ENCODE measurements at places on chromosomes 12 and 14.

- peak; percentile 14 for DNase-seq
Observed at GRCh38 chr12:131436922-131437705, 273.8 kb upstream of the SFSWAP start.

GRCh38 chr12:119479121-119479561 is 114.4 kb upstream of the TMEM233 start:
- no peak for DNase-seq

- peak; percentile 90 for DNase-seq
Observed at GRCh38 chr14:63045612-63046320, 508 bp upstream of the KCNH5 start.

DNA sequence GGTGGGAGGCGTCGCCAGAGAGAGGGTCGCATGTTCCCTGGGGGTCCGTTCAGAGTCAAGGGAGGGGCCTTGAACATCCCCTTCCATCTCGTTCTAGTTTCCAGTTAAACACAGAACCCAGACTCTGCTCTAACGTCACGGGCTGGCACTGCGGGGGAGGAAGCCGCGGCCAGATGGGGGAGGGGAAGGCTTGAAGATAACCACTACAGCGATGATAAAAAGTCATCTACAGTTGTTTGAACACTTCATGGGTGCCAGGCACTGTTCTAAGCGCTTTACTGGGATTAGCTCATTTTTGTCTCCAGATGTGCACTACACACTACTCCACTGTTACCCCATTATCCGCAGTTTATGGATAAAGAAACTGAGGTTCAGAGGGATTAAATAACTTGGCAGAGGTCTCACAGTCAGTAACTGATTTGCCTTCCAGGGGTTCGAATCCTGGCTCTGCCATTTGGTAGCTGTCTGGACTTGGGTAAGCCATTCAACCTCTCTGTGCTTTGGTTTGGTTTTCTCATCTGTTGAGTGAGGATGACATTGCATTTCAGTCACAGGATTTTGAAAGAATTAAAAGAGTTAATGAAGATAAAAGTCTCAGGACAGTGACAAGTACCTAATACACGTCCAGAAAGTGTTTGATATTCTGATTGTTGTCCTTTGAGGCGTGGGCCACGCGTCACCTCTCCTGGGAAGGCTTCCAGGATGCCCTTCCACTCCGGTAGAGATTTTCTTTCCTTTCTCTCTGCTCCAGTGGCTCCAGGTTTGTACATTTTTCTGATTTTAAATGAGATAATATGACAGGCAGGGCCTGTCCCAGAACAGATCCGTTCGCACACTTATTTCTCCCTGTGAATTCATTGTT is 798 bp upstream of the RASAL1 start:
- DNase-seq: peak; percentile 83

- no peak for DNase-seq
Observed at GRCh38 chr12:450438-450837, 9.3 kb upstream of the B4GALNT3 start.

DNA sequence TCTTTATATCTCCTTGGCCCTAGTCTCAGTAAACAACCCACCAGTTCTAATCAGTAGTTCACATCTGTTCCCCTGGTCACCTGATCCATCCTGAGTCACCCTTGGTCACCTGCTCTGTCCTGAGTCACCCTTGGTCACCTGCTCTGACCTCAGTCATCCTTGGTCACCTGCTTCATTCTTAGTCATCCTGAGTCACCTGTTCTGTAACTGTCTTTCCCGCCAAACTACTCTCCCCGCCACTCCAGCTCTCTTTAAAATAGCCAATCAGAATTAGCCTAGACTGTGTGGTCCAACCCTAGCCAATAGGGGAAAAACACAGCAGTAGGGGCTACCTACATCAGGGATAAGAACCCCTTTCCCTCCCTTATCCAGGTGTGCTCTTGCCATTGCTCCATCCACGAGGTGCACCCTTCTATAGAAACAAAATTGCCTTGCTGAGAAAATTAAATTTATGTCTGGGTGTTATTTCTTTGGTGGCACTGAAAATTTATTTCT is 245.4 kb upstream of the DIO3 start:
- DNase-seq: peak; percentile 21

GRCh38 chr14:69087061-69087461 is 65.9 kb downstream of the DCAF5 start:
- DNase-seq: no peak

- no peak for DNase-seq
Observed at GRCh38 chr14:52936437-52936836, 14.4 kb downstream of the FERMT2 start.

DNA sequence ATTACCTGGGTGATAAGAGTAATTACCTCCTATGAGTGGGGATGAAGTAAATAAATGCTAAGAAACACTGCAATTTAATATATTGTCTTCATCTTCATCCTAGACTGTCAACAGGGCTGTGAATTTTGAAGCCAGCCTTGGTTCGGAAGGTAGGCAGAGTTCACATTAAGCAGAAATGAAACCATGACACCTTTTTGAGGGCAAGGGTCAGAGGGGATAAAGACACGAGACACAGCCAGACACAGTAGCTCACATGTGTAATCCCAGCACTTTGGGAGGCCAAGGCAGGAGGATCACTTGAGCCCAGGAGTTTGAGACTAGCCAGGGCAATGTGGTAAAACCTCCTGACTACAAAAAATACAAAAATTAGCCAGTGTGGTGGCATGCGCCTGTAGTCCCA is 224.7 kb downstream of the MON2 start:
- DNase-seq: no peak

- DNase-seq: peak; percentile 25
Observed at GRCh38 chr12:124391340-124392261, 96.7 kb downstream of the RFLNA start.

DNA sequence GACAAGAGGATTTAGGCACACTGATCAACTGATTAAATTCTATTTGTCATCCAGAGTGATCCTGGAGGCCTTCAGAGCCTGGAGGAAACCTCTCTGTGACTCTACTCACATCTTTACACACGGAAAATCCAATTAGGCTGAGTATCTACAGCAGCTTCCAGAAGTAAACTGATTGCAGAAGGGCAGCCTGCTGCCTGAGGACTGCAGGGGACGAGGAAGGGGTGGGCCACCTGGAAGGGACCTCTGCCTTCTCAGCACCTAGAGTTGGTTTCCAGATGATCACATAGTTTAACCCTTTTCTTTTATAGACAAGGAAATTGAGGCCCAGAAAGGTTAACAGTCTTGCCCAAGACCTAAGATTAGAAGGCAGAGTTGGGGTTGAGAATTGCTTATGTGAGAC is 206.1 kb downstream of the DAD1 start:
- DNase-seq: no peak

DNA sequence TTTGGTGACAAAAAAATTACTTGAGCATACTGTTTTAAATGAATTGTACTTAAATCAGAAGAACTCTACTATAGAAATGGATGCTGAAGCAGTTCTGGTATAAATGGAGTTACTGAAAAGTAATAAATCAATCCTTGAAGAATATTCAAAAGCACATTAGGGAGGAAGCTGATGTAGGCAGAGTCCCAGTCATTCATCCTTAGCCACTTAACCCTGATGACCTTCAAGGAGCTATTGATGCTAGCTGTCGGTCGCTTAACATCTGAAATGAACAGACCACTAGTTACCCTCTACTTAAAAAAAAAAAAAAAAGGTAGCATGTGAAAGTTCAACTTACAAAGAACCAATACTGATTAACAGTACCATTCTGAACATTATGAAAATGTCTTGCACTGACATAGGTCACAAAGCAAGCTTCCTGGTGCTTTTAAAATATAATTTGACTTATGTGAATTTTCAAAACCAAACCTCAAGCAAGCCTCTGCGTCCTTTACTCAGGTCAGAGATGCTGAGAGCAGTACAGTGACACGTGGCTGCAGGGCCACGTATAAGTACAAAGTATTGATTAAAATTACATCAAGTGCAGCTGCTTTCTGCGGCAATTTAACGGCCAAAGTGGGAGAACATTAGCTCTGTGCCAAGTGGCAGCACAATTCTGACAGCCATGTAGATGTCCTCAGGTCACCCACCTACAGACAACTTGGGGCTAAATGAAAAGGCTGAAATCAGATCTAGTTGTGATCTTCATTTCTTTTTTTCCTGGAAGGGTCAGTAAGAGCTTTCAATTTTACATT is 18.1 kb downstream of the PPM1H start:
- DNase-seq: no peak

GRCh38 chr14:60247994-60248696 is 876 bp upstream of the PPM1A start:
- peak; percentile 95 for DNase-seq
